ENCODE measurements at places on chromosomes 12 and 14. TPM values are rescaled to one million over a fixed set of nuclear protein-coding genes. Genes with fewer than 3 reads are reported as not detected.

BEST3 gene
- total RNA-seq = not detected

SLC6A12 gene
- total RNA-seq = not detected

PPFIA2 gene
- 2.0 TPM for total RNA-seq

MYH7 gene
- not detected for total RNA-seq

SLC2A14 gene
- total RNA-seq = not detected

LMNTD1 gene
- 0.44 TPM for total RNA-seq

TMPRSS12 gene
- not detected for total RNA-seq

GPR68 gene
- total RNA-seq = 23.2 TPM

APOF gene
- total RNA-seq = not detected

ARPC3 gene
- total RNA-seq = 249 TPM

RNASE2 gene
- not detected for total RNA-seq

CATSPERB gene
- not detected for total RNA-seq

SDS gene
- not detected for total RNA-seq
